ENCODE measurements at places on chromosomes 1 and 21.

DNA sequence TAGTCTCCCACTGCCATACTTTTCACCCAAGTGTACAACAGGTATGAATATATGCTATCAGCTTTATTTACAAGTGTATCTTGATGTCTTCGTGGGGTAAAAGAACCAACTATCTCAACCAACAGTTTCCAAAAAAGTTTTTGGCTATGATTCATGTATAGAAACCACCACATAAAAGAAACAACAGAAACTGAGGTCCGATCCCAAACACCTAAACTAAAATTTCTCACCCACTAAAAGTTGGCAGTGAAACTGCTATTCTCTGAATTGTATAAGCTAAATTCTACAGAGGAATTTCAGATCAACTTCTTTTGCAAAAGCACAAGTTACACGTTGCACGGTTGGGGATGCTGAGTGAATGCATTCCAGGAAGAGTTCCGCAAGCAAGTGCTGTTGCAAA, 5.0 kb upstream of the KCNE1 start:
- DNase-seq: no peak

DNA sequence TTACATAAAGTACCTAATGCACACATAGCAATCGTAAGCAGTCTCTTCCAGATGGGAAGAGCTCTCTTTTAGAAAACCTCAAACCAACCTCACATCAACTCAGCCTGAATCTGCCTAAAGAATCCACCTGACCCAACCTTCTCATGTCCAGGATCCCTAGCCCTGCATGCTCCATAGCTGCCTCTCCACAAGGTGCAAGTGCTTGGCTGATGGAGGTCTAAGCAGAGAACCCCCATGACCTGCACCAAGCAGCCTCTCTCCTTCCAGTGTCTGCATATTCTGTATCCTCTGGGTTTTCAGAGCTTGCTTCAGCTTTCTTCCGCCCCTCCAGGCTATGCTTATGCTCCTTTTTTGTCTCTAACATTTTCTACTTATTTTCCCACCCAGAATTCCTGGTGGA, 2.5 kb downstream of the LY9 start:
- DNase-seq: no peak

- DNase-seq: no peak
Observed at GRCh38 chr1:81254560-81254959, 546.2 kb upstream of the ADGRL2 start.

DNA sequence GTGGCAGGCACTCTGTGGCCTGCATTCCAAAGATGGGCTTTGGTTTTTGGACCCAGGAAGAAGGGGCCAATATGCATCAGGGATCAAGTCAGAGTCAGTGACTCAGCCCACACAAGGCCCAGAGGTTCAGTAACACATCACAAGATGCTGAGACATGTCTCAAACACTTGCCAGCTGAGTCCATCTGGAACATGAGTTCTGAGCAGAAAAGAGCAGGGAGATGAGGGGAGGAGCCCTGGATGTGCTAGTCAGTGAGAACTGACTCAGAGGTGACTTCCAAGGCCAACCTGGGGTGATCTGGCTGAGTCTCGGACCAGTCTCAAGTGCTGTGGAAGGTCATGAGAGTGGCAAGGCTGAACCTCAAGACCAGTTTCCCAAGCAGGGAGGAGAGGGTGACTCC, 150.1 kb downstream of the CDC7 start:
- no peak for DNase-seq

DNA sequence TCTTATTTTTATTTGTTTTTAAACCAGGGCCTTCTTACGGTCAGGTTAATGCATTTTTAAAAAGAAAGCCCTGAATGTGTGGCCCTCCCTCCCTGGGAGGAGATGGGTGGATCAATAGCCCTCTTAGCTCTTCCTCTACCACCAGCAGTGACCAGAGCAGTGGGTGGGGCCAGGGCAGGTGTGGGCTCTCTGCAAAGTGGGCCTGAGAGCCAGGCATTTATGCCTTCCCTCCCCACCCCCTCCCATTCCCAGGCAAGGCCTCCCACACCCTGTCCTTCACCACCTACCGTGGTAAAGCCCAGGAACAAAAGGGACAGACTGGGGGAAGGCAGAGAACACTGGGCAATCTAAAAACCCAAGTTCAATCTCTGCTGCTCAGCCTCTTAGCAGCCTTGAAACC, 63.9 kb downstream of the SSBP3 start:
- DNase-seq: no peak

DNA sequence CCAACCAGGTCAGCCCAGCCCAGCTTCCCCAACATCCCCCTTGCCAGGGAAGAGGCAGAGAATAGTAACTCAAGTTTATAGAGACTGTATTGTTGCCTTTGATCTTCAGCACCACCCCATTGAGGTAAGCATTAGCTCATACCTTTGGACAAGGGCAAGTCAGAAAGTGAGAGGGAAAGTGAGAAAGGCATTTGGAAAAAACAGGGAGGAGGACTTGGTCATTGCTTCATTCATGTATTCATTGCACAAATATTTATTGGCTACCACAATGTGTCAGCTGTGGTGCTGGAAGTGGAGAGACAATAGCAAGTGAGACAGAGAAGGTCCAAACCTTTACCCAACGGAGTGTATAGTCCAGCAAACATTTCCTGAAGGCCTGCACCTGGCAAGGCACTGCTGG, 561.2 kb downstream of the KIF26B start:
- no peak for DNase-seq

GRCh38 chr1:50080904-50081586, 27.7 kb upstream of the ELAVL4 start:
- peak; percentile 21 for DNase-seq

GRCh38 chr21:45824546-45825215, 156.9 kb upstream of the COL6A1 start:
- no peak for DNase-seq

DNA sequence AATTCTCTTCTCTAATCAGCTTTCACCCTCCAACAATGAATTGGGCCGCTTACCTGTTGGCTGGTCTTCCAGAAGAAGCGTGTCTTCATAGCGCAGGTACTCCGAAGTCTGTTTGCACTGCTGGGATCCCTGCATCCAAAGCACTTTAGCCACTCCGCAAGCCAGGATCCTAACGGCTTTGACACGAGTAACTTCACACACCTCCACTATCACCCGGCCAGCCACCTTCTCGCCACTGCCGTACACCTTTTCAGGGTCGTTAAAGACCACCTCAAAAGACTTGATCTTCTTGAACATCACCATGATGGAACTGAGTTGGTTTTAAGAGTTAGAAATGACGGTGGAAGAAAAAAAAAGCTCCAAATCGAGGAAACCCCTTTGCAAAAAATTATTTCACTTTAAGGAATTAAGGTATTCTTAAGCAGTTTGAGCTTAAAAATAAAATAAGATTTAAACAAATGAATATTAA, 381 bp downstream of the TXNIP start:
- DNase-seq: no peak

- DNase-seq: no peak
Observed at GRCh38 chr1:60994369-60994768, 88.0 kb upstream of the NFIA start.

DNA sequence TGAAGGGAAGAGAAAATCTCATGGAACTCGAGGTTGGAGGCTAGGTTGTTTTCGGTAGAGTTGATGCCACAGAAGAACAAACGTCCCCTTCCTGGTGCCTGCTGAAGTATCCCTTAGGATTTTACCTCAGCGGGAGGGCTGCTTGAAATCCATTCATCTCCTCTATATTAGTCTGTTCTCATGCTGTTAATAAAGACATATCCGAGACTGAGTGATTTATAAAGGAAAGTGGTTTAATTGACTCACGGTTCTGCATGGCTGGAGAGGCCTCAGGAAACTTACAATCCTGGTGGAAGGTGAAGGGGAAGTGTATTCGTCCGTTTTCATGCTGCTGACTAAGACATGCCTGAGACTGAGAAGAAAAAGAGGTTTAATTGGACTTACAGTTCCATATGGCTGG, 413.5 kb downstream of the NPHP4 start:
- no peak for DNase-seq

GRCh38 chr1:8047686-8048445, 21.8 kb upstream of the ERRFI1 start:
- no peak for DNase-seq

DNA sequence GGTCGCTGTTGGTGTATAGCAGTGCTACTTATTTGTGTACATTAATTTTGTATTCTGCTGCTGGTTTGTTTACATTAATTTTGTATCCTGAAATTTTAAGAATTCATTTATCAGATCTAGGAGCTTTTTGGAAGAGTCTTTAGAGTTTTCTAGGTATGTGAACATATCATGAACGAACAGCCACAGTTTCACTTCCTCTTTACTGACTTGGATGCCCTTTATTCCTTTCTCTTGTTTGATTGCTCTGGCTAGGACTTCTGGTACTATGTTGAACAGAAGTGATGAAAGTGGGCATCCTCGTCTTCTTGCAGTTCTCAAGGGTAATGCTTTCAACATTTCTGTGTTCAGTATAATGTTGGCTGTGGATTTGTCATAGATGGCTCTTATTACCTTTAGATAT, 1757.9 kb downstream of the BRINP3 start:
- no peak for DNase-seq

DNA sequence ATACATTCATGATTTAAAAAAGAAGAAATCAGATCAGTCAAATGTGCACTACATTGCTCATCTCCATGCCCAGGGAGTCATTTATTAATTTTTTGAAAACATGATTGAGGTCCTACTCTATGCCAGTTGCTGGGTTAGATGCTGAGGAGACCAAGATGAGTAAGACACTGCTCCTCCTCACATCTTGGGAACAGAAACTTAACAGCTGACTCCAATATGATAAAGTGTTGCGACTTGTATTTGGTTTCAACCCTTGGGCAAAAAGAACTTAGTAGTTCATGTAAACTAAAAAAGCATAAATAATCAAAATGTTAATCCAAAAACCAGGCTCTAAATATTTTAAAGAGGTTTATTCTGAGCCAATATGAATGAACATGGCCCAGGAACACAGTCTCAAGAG, 56.9 kb downstream of the OPTC start:
- no peak for DNase-seq

- no peak for DNase-seq
Observed at GRCh38 chr1:59025898-59026426, 242.1 kb upstream of the JUN start.

- peak; percentile 10 for DNase-seq
Observed at GRCh38 chr1:60425528-60425927, 352.0 kb upstream of the C1orf87 start.

Data from Jurkat, Clone E6-1 (cell line).